Omental fat pad (tissue), 4 donors: ENCODE measurements at places on chromosomes 7 and 10.

DNA sequence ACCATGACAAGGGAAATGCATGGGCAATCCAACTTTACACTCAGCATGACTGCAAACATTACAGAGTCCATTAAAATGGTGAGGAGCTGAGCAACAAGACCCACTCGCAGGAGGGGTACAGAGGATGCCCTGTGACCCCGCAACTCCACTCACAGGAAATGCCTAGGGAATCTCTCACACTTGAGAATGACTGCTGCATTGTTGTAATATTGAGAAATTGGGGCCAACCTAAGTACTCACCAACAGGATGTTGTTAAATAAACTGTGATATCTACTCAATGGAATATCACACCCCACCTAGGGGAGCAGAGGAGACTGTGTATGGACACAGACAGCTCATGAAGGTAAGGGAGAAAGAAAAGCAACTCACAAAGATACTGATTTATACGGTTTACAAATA lies 53.4 kb upstream of the CAMK2B start:
- no peak for DNase-seq

DNA sequence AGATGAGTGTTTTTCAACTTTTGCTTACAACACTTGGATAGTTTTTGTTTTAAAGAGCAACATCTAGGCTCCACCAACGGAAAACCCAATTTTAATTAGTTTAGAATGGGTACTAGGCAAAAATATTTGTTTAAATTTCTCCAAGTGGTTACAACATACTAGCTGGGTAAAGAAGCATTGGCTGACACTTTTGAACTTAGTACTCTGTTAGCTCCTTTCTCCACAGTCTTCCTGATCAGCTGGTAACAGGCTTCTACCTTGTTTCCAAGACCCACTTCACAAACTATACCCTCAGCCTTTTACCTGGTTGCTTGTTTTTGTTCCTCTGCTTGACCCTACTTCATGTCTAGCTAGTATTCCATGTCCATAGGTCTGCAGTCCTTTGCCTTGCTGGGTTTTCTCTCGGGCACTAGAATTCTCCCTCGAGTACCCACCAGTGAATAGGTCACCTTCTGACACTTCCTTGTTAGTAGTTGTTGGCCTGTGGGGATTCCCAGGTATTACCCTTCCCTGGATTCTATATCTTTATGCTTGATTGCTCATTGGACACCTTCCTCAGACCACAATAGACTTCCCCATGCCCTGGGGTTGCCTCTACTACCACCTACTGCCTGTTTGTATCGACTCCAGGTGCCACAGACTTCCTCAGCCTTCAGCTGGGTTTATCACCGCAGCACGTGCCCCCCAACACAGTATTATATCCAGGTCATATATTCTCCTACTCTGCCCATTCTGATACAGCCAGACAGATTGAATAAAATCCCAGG lies 42.0 kb downstream of the PRPS1L1 start:
- no peak for DNase-seq

DNA sequence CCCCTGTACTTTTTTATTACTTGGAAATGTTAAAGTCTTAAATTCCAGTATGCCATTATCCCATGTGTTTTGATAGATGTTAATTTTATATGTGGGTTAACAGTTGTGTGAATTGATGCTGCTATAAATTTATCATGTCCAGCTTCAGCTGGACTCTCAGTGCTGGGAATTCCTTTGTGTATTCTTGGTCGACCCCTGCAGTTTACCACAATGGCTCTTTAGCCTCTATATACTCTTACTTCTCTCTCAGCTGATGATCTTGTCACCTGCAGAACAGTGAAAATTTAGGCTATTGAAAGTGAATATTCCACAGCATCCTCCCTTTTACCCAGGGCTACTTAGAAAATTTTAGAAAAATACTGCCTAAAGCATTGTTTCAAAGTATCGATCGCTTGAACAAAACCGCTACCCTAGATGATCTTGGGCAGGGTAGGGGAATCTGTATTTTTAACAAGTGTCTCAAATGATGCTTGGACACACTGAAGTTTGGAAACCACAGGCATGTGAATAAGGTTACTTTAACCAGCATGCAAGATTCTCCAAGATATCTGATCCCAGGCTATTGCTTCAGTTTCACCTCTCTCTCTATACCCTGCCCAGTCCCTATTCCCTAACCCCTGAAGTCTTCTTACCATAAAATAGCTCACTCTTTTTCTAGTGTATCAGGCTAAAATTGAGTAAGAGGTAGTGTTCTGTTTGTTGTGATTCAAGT lies 25.4 kb downstream of the LCOR start:
- DNase-seq = no peak

GRCh38 chr7:92809760-92810573 lies 26.4 kb downstream of the CDK6 start:
- peak; percentile 34 for DNase-seq

GRCh38 chr7:74254858-74255379 lies 720 bp upstream of the RFC2 start:
- DNase-seq = no peak

- no peak for DNase-seq
Observed at GRCh38 chr10:78053211-78053868, 19.7 kb downstream of the RPS24 start.

GRCh38 chr7:36305648-36306047 lies 84.0 kb upstream of the ANLN start:
- no peak for DNase-seq

DNA sequence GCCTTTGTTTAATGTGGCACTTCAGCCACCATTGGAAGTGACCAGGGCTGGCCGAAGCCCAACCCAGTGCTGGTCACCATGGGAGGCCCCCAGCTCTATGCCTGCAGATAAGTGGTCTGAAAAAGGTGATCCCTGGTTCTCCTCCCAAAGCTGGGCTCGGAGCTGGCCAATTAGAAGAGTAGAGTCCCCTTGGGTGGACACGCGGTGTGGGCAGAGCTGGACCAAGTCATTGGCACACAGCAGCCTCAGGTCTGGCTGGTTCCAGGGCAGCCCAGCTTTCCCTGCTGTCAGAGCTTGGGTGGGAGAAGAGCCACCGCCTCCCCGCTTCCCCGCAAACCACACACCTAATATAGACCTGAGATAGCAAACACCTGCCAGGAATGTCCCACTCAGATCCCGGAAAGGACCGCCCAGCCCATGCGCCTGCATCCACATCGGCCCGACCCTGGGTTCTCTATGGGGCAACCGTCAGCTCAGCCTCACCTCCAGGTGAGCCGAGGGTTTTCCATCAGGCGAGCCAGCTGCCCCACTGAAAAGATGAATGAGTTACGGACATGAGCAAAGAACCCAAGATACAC lies 84.3 kb downstream of the TCERG1L start:
- DNase-seq = no peak

- DNase-seq = no peak
Observed at GRCh38 chr7:20301311-20301939, 29.3 kb upstream of the ITGB8 start.
